CD4-positive, alpha-beta T cell treated with Interleukin-1 beta for 1 hour (primary cell): ENCODE measurements at places on chromosomes 12 and 14.
A peak's percentile ranks its signal among the peaks of the same experiment; 100 is the strongest.

DNA sequence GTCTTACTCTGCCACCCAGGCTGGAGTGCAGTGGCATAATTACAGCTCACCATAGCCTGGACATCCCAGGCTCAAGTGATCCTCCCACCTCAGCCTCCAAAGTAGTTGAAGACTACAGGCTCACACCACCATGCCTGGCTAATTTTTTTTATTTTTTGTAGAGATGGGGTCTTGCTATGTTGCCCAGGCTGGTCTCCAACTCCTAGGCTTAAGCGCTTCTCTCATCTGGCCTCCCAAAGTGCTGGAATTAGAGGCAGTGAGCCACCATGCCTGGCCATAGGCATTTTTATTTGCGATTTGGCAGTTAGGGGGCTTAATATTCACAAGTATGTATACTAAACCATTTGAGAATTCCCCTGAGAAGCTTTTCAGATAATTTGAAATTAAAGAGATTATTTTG, 19.1 kb downstream of the PNMA1 start:
- DNase-seq, result no peak

DNA sequence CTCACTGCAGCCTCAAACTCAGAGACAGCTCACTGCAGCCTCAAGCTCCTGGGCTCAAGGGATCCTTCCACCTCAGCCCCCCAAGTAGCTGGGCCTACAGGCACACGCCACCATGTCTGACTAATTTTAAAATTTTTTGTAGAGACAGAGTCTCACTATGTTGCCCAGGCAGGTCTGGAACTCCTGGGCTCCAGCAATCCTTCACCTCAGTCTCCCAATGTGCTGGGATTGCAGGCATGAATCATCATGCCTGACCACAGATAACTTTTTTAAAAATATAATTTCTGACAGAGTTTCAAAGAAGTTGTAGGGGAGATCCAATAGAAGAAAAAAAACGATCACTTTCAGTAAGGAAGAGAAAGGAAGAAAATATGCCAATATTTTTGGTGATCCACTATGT, 189.7 kb upstream of the CDKN3 start:
- no peak for DNase-seq

- no peak for DNase-seq
Measured at GRCh38 chr14:93775744-93776143, 12.5 kb downstream of the PRIMA1 start.

- no peak for DNase-seq
Measured at GRCh38 chr14:85401384-85401783, 128.6 kb upstream of the FLRT2 start.

GRCh38 chr14:65360144-65360784, 52.3 kb upstream of the FUT8 start:
- no peak for DNase-seq

DNA sequence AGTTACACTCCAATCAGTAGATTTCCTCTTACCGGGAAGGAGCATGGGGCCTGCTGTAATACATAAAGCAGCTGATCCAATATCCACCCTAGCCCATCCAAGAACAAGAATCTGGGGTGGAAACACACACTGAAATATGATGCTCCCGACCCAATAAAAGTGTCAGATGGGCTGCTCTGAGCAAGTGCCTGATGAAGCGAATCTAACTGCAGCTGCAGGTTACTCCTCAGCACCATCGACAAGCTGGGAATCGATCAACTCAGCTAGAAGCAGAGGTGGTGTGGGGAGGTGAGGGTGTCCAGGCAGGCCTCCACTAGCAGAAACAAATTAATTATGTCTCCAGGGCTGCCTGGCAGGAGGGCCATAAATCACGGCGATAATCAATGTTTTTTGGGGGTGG, 64.0 kb upstream of the WSCD2 start:
- no peak for DNase-seq

DNA sequence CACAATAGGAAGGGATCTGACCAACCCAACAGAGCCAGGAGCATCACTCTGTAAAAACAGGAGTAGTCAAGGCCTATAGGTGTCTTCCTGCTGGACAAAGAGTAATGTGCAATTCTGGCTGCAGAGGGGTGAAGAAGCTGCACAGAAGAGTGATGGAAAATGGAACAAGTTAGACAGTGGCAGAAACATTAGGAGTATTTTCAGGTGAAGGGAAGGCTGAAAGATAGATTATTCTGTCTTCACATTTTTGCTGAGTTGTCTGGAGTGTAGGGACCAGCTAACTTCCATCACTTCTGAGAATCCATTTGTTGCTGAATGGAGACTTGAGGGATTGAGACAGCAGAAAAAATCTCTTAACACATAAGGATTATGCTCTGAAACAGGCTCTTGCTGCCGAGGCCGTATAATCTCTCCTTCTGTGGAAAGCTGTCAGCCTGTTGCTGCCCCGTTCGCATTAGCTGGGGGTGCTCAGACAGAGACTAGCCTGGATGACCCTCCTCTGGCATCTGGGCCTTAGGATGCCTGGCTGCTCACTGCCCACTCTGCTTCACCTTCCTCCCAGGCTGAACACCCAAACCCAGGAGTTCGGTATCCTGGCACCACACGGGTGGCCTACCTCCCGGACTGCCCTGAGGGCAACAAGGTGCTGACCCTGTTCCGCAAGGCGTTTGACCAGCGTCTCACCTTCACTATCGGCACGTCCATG, 3.1 kb upstream of the ARHGEF25 start:
- DNase-seq, result no peak

- DNase-seq, result peak; percentile 79
Measured at GRCh38 chr12:6426882-6427671, 17.7 kb upstream of the CD27 start.

- DNase-seq, result no peak
Measured at GRCh38 chr14:96011607-96012006, 27.6 kb upstream of the C14orf132 start.

- no peak for DNase-seq
Measured at GRCh38 chr12:19302100-19302640, 137.1 kb upstream of the AEBP2 start.

GRCh38 chr14:79530555-79530954, 680.7 kb downstream of the DIO2 start:
- DNase-seq, result no peak

DNA sequence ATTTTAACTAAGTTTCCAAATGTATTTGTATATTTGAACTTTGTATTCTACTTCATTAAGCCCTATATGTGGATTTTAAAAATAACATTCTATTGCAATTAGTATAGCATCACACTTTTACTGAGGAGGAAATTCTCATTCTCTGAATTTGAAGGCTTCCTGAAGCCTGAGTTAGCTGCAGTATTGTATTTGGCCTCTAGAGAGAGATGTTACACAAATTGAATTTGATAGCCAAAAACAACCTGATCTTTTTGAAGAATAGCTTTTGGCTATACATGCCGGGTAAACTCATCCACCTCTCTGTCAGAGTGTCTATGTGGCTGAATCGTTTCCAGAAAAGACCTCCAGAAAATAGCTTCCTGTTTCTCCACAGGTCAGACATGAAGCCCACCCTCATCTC, 316.5 kb upstream of the OR4E1 start:
- DNase-seq, result peak; percentile 37

GRCh38 chr12:2845280-2845679, 10.4 kb upstream of the NRIP2 start:
- DNase-seq, result no peak

GRCh38 chr12:121711361-121712189, 977 bp upstream of the TMEM120B start:
- DNase-seq, result peak; percentile 34

DNA sequence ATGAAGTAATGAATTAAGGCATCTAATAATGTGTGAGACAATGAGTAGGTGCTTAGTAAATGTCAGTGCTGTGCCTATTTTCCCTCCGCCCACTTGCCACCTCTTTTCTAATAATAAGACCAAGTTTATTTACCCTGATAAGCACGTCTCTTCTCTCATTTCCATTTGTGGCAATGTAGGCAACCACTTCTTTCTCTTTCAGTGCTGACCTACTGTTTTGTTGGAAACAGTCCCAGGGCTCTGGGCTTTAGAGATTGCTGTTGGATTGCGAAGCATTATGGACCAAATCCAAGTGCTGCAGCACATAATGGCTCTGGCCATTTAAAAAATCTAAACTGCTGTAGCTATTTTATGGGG, 141.3 kb upstream of the PLEKHG7 start:
- no peak for DNase-seq

- DNase-seq, result no peak
Measured at GRCh38 chr12:92365333-92365732, 219.7 kb upstream of the BTG1 start.
